Naive thymus-derived CD8-positive, alpha-beta T cell (primary cell): ENCODE measurements at places on chromosomes 11 and 22.

GRCh38 chr11:128711136-128711535 is 17.3 kb downstream of the FLI1 start:
- H3K27me3 ChIP-seq, result no peaks in the 10 kb centered on the region
- peak overlapping the region; percentile 34 for H3K27ac ChIP-seq
- H3K36me3 ChIP-seq, result peaks cover 14% of the 10 kb centered on the region
- no peak for DNase-seq

DNA sequence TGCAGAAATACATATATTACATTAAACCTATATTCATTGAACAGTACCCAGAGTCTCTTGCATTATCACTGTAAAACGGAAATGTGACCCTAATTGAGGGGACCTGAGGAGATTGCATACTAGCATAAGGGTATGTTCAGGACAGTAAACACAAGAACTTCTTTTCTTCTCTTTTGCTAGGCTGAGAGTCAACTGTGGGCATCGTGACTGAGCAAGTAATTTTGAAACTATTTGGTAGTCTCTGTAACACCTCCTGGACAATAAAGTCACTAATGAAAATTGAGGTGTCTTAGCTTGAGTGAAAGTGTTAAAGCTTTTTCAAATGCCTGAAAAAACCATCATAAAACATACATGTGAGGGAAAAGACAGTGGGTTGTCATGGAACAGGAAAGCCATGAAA is 90.9 kb downstream of the PDHX start:
- H3K4me1 ChIP-seq, result peaks cover 19% of the 10 kb centered on the region
- no peaks in the 10 kb centered on the region for H3K27me3 ChIP-seq
- H3K4me3 ChIP-seq, result no peak overlapping the region
- no peak for DNase-seq
- H3K27ac ChIP-seq, result no peak overlapping the region

GRCh38 chr11:75326439-75326810 is 25.0 kb downstream of the ARRB1 start:
- H3K4me3 ChIP-seq, result peak overlapping the region; percentile 18
- peak overlapping the region; percentile 91 for H3K27ac ChIP-seq
- DNase-seq, result no peak
- peaks cover 50% of the 10 kb centered on the region for H3K4me1 ChIP-seq
- no peaks in the 10 kb centered on the region for H3K27me3 ChIP-seq

DNA sequence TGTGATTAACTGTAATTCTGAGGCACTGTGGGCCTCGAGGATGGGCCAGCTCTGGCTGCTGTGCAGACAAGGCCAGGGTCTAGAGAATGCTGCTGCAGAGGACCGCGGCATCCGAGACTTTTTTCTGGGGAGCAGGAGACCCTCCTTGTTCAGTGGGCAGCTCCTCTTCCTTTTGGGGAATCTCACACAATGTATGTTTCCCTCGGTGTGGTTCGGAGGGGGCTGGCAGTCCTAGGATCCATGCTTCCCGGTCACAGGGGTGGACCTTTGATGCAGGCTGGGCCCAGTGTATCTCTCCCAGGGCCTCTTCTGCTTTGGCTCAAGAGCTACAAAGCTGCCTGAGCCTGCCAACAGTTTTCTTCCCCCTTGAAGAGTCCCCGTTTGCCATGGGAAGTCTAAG is 31.5 kb downstream of the MYEOV start:
- H3K27ac ChIP-seq, result no peak overlapping the region
- H3K27me3 ChIP-seq, result no peaks in the 10 kb centered on the region
- no peak for DNase-seq
- no peaks in the 10 kb centered on the region for H3K36me3 ChIP-seq
- no peak overlapping the region for H3K4me3 ChIP-seq
- H3K4me1 ChIP-seq, result no peaks in the 10 kb centered on the region

DNA sequence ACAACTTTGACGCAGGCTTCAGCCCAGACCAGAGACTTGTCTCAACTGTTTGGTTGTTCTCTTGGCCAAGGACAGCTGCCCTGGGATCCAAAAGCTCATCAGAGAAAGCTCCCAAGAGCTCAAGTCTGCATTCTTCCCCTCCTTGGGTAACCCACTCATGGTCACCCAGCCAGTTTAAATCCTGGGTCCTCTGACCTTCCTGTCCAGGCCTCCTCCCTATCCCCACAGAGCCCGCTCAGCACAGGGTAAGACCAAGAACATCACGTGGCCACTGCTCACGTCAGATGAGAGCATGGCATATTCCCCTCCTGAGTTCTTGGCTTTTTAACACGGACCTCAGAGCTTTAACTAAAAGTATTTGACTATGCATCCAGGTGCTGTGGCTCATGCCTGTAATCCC is 25.8 kb downstream of the TSKU start:
- peaks cover 13% of the 10 kb centered on the region for H3K4me1 ChIP-seq
- no peaks in the 10 kb centered on the region for H3K27me3 ChIP-seq
- H3K4me3 ChIP-seq, result no peak overlapping the region
- DNase-seq, result no peak

GRCh38 chr11:19218216-19218615 is 16.4 kb upstream of the CSRP3 start:
- H3K4me3 ChIP-seq, result no peak overlapping the region
- H3K36me3 ChIP-seq, result no peaks in the 10 kb centered on the region
- DNase-seq, result no peak
- H3K4me1 ChIP-seq, result no peaks in the 10 kb centered on the region
- H3K27ac ChIP-seq, result no peak overlapping the region

- H3K27me3 ChIP-seq, result no peaks in the 10 kb centered on the region
- DNase-seq, result peak; percentile 20
- peaks cover 27% of the 10 kb centered on the region for H3K4me1 ChIP-seq
- peaks cover 8% of the 10 kb centered on the region for H3K36me3 ChIP-seq
Observed at GRCh38 chr11:110907629-110908028, 195.4 kb upstream of the ARHGAP20 start.

DNA sequence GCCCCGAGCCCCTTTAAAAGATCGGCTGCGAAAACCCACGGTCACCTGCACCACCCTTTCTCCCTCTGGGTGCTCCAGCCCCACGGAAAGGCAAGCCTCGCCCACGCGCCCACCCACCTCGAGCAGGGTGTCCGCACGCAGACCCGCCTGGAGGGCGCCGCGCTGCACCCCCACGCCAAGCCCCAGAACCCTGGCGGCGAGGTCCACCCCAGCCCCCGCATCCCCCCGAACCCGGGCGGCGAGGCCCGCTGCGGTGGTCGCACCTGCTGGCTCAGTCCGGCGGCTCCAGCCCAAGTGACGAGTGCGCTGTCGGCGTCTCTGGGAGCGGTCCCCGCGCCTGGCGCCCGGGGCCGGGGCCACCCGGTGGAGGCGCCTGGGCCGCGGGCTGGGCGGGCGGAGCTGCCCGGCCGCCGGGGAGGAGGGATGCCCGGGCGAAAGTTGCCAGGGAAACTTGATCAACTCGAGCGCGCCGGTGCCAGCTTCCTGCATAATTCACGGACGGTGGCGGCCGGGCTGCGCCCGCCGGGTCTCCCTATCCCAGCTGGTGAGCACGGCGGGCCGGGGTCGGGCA is 1.1 kb downstream of the SHANK2 start:
- H3K4me3 ChIP-seq, result no peak overlapping the region
- H3K27me3 ChIP-seq, result peaks cover 53% of the 10 kb centered on the region
- no peak for DNase-seq
- peaks cover 6% of the 10 kb centered on the region for H3K4me1 ChIP-seq

GRCh38 chr11:122709039-122709760 is 53.7 kb downstream of the UBASH3B start:
- no peaks in the 10 kb centered on the region for H3K27me3 ChIP-seq
- no peak for DNase-seq
- no peak overlapping the region for H3K4me3 ChIP-seq
- no peaks in the 10 kb centered on the region for H3K36me3 ChIP-seq
- H3K4me1 ChIP-seq, result peaks cover 78% of the 10 kb centered on the region
